ENCODE measurements at places on chromosomes 7 and 10. TPM values are rescaled to one million over a fixed set of nuclear protein-coding genes. Genes with fewer than 3 reads are reported as not detected.

DNA sequence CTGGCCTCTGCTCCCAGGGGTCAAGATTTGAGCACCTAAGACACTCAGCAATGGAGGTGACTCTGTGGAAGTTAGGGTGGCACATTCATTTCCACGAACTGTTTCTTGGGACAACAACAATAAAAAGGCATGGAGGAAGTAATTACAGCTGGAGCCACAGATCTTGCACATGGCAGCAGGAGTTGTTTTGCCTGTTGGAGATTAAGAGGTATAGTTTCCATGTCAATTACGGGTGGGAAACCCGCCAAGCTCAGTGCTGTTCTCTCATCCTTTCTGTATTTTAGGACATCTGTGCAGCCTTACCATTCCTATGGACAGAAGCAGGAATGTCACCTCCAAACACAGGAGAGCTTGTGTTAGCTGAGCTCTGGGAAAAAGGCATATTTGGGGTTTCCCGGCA is 201.2 kb downstream of the SNX10 start:
- peaks cover 20% of the 10 kb centered on the region for H3K4me1 ChIP-seq
- no peak overlapping the region for H3K4me3 ChIP-seq
- no peaks in the 10 kb centered on the region for H3K27me3 ChIP-seq
- H3K27ac ChIP-seq = no peak overlapping the region
- H3K36me3 ChIP-seq = peaks cover 7% of the 10 kb centered on the region

The VTI1A gene
- total RNA-seq = 44.4 TPM

GRCh38 chr10:26222563-26222962 is 6.0 kb downstream of the GAD2 start:
- no peaks in the 10 kb centered on the region for H3K36me3 ChIP-seq
- peaks cover 85% of the 10 kb centered on the region for H3K27me3 ChIP-seq
- no peak overlapping the region for H3K27ac ChIP-seq

- H3K4me1 ChIP-seq = no peaks in the 10 kb centered on the region
- H3K27me3 ChIP-seq = no peaks in the 10 kb centered on the region
- H3K27ac ChIP-seq = no peak overlapping the region
- H3K36me3 ChIP-seq = peaks cover under 1% of the 10 kb centered on the region
- no peak for DNase-seq
- H3K4me3 ChIP-seq = no peak overlapping the region
Measured at GRCh38 chr7:130622866-130623265, 45.7 kb downstream of the COPG2 start.

The SPAM1 gene
- not detected for total RNA-seq

The OR2A1 gene
- total RNA-seq = not detected

GRCh38 chr10:30227481-30227880 is 121.6 kb downstream of the MTPAP start:
- H3K4me3 ChIP-seq = no peak overlapping the region
- no peaks in the 10 kb centered on the region for H3K27me3 ChIP-seq
- H3K36me3 ChIP-seq = no peaks in the 10 kb centered on the region
- peak; percentile 59 for DNase-seq
- no peak overlapping the region for H3K27ac ChIP-seq

- DNase-seq = peak; percentile 45
- H3K27me3 ChIP-seq = peaks cover 72% of the 10 kb centered on the region
- no peak overlapping the region for H3K27ac ChIP-seq
- no peak overlapping the region for H3K4me3 ChIP-seq
Measured at GRCh38 chr7:142745091-142745635, 4.1 kb upstream of the PRSS1 start.

The CNPY1 gene
- not detected for total RNA-seq

DNA sequence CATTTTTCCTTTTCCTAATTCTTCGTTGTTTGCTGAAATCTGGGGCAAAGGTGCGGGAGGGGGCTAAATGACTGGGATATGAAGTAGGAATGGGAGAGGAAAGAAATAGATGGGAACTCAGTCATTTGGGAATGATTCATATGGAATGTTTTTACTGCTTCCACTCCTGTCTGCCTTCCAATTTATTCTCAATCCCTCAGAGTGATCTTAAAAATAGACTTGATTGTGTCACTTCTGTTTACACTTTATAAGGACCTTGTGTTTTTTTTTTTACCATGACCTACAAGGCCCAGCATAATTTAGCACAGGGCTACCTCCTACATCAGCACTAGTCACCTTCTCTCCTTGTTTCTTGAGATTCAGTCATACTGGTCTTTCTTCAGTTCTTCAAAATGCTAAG is 97.9 kb downstream of the PTEN start:
- peaks cover 16% of the 10 kb centered on the region for H3K4me1 ChIP-seq
- DNase-seq = peak; percentile 53
- peak overlapping the region; percentile 68 for H3K27ac ChIP-seq
- H3K36me3 ChIP-seq = peaks cover 84% of the 10 kb centered on the region
- no peak overlapping the region for H3K4me3 ChIP-seq

The SPAG6 gene
- total RNA-seq = not detected

The GNAT3 gene
- total RNA-seq = not detected

The GPRIN2 gene
- not detected for total RNA-seq

- no peaks in the 10 kb centered on the region for H3K4me1 ChIP-seq
- no peak overlapping the region for H3K27ac ChIP-seq
- H3K27me3 ChIP-seq = no peaks in the 10 kb centered on the region
Measured at GRCh38 chr10:11511321-11511720, 100.1 kb downstream of the USP6NL start.

The PPP1R3C gene
- 0.30 TPM for total RNA-seq

DNA sequence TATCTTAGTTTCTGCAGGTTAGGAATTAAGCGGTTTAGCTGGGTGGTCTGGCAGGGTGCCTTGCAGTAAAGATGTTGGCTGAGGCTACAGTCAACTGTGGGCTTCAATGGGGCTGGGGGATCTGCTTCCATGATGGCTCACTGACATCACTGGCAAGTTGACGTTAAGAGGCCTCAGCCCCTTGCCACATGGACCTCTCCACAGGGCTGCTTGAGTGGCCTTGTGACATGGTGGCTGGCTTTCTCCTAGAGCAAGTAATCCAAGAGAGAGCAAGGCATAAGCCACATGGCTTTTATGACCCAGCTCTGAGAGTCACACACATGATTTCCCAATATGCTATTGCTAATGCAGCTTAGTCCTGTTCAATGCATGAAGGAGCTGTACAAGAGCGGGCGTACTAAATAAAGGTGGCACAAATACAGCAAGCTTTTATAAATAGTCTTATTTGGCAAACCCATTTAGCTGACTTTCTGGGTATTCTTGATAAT is 109.1 kb downstream of the SEPTIN7 start:
- H3K4me3 ChIP-seq = no peak overlapping the region
- no peaks in the 10 kb centered on the region for H3K4me1 ChIP-seq
- no peak for DNase-seq
- peaks cover 36% of the 10 kb centered on the region for H3K36me3 ChIP-seq
- H3K27me3 ChIP-seq = no peaks in the 10 kb centered on the region

The NUTM2A gene
- total RNA-seq = 0.82 TPM

DNA sequence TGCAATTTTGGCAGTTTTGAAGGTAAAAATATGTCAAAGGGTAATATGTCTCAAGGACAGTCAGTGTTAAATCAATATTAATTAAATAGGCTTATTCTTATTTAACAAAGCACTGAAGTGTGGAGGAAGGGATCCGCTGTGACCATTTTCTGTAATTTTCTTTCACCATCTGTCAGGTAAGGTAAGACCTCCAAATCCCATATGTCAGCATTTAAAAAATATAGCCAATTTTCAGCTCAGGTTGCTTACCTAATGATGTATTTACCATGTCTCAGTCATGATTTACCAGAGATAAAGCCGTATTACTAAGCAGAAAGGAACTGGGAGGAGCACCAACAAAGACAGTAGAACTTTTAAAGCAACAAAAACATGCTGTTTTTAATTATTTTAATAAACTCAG is 683.9 kb downstream of the CCSER2 start:
- H3K27me3 ChIP-seq = no peaks in the 10 kb centered on the region
- no peaks in the 10 kb centered on the region for H3K4me1 ChIP-seq
- H3K4me3 ChIP-seq = no peak overlapping the region
- H3K27ac ChIP-seq = no peak overlapping the region
- peaks cover under 1% of the 10 kb centered on the region for H3K36me3 ChIP-seq
- no peak for DNase-seq

DNA sequence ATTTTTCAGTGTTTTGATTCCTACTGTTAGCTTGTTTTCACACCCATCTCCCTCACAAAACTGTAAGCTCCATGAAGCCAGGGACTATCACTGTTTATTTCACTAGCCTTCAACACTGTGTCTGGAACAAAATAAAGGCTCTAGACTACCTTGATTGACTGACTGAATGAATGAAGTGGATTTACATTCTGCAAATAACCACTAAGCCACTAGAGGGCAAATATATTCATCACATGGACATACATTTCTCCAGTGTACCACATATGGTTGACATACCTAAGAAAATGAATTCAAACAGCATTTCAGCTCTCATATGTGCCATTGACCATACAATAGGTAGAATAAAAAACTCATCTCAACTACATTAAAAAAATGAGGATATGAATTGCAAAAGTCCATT is 185.9 kb downstream of the RAB11FIP2 start:
- no peak overlapping the region for H3K27ac ChIP-seq
- H3K27me3 ChIP-seq = no peaks in the 10 kb centered on the region
- H3K36me3 ChIP-seq = no peaks in the 10 kb centered on the region

The FBXL13 gene
- total RNA-seq = 0.74 TPM

The PPP1R3A gene
- total RNA-seq = not detected

DNA sequence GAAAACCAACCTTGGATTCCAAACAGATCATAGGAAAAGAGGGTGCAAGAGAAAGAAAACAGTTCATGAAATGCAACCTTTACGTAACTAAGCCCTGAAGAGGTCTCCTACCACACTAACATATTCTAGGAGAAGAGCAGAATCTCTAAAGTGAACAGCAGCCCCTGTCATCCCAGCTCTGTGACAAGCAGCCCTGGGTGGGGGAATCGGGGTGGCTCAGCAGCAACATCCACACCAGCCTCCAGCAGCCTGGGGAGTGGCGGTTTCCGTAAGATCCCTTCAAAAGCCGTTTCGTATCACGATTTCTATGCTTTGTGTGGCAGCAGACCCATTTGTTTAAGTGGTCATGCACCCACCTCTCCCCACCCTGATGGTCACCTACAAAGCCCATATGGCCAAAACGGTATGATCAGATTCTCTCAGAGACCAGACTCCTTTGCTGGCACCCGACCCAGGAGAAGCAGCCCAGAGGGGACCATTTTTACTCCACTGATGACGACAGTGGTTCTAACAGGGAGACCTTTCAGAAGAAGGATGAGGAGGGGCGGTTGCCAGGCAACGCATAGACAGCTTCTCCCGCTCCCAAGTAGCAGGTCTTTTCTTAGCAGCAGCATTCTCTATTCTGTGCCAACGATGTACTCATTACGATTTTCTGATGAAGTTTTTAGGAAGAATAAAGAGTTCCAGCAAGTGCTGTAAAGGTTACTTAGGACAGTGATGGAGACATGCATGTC is 300.6 kb downstream of the DNAJB6 start:
- no peaks in the 10 kb centered on the region for H3K4me1 ChIP-seq
- H3K27me3 ChIP-seq = peaks cover 40% of the 10 kb centered on the region
- no peak overlapping the region for H3K27ac ChIP-seq
- no peak overlapping the region for H3K4me3 ChIP-seq
- H3K36me3 ChIP-seq = no peaks in the 10 kb centered on the region

GRCh38 chr10:5538892-5539651 is 14.3 kb downstream of the CALML3 start:
- no peaks in the 10 kb centered on the region for H3K27me3 ChIP-seq
- peak; percentile 51 for DNase-seq
- peak overlapping the region; percentile 67 for H3K27ac ChIP-seq
- H3K4me3 ChIP-seq = peak overlapping the region; percentile 43
- H3K36me3 ChIP-seq = peaks cover 9% of the 10 kb centered on the region

The ANKRD26 gene
- 6.5 TPM for total RNA-seq

DNA sequence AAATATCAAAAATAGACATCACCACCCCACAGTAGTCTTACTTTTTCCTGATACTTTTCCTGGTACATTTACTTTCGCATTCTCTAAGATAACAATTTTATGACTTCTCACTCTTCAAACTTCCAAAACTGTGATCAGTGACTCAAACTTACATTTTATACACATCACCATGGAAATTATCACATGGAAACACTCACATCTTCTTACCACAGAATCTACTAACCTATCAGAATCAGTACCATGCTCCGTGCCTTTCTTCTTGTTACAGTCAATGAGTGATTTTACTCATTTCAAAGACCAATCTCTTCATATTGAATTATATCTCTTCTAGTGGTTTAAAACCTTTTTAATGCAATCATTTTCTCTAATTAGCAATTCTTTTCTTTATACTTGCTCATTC is 120.3 kb downstream of the PTEN start:
- H3K27ac ChIP-seq = no peak overlapping the region
- DNase-seq = no peak
- H3K4me1 ChIP-seq = no peaks in the 10 kb centered on the region
- no peaks in the 10 kb centered on the region for H3K27me3 ChIP-seq

- H3K27me3 ChIP-seq = no peaks in the 10 kb centered on the region
- H3K4me3 ChIP-seq = no peak overlapping the region
- peaks cover 11% of the 10 kb centered on the region for H3K36me3 ChIP-seq
- no peaks in the 10 kb centered on the region for H3K4me1 ChIP-seq
- H3K27ac ChIP-seq = no peak overlapping the region
Measured at GRCh38 chr7:90910136-90910535, 314.0 kb downstream of the CDK14 start.

- H3K36me3 ChIP-seq = no peaks in the 10 kb centered on the region
- no peak overlapping the region for H3K27ac ChIP-seq
- H3K4me3 ChIP-seq = no peak overlapping the region
- H3K27me3 ChIP-seq = no peaks in the 10 kb centered on the region
- no peaks in the 10 kb centered on the region for H3K4me1 ChIP-seq
Measured at GRCh38 chr10:118106426-118106825, 59.7 kb upstream of the RAB11FIP2 start.

DNA sequence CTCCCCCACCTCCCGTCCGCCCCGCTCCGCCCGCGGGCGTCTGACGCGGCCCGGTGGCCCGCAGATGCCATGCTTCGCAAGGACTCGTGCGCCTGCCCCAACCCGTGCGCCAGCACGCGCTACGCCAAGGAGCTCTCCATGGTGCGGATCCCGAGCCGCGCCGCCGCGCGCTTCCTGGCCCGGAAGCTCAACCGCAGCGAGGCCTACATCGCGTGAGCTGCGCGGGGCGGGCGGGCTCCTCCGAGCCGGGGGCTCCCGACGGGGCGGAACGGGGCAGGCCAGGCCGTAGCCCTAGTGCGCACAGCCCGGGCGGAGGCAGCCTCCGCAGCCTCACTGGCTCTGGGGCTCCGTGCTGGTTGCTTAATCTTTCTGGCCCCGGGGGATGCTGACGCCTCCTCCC is 2.8 kb downstream of the ASIC3 start:
- H3K4me1 ChIP-seq = peaks cover 10% of the 10 kb centered on the region
- DNase-seq = peak; percentile 31
- no peak overlapping the region for H3K4me3 ChIP-seq
- H3K36me3 ChIP-seq = no peaks in the 10 kb centered on the region
- H3K27me3 ChIP-seq = no peaks in the 10 kb centered on the region

DNA sequence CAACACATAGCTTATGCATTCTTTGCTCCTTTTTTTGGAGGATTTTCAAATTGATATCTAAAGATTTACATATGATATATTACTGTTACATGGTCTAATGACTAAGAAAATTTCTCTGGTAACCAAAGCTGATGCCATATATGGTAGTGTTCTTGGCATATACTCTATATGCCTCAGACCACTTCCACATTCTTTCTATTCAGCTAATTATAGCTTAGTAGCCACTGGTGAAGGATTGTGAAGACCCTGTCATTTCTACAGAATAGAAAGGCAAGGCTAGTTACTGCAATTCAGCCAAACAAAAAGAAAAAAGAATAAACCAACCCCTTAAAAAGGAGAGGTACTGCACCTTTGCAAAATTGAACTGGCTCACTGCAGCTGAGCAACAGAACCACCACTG is 3.7 kb downstream of the PURB start:
- DNase-seq = peak; percentile 44
- peak overlapping the region; percentile 27 for H3K27ac ChIP-seq
- H3K36me3 ChIP-seq = peaks cover 41% of the 10 kb centered on the region
- H3K4me3 ChIP-seq = peak overlapping the region; percentile 93

The METTL27 gene
- total RNA-seq = 4.4 TPM

Data from MCF 10A (cell line).